NCI-H524 (cell line): ENCODE measurements at places on chromosomes 1 and 21.

GRCh38 chr1:3065797-3066196 lies 3.2 kb upstream of the PRDM16 start:
- DNase-seq = no peak

- no peak for DNase-seq
These were observed 177.7 kb upstream of the RAB4A start for GRCh38 chr1:229093238-229093540.

GRCh38 chr1:172637522-172637921 lies 21.4 kb upstream of the FASLG start:
- no peak for DNase-seq

- DNase-seq = no peak
These were observed 42.6 kb upstream of the ADGRL2 start for GRCh38 chr1:81758181-81758580.

DNA sequence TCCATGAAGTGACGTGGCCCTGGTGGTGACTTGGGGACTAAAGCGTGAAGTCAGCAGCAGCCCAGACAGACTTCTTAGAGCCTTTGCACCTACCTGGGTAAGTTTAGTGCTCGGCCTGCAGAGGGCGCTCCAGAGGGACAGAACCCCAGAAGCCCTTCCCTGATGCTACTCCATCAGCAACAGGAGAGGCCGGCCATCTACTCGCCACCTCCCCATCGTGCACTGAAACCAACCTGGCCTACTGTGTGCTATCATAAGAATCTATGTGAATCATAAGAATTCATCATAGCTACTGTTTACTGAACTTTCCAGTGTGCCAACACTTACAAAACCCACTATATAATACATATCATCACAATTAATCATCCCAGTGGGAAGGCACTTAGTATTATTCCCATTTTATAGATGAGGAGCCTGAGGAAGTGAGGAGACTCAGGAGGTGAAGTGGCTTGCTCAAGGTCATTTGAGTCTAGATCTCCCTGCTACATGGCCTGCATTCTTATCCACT lies 7.9 kb upstream of the EDN2 start:
- no peak for DNase-seq

DNA sequence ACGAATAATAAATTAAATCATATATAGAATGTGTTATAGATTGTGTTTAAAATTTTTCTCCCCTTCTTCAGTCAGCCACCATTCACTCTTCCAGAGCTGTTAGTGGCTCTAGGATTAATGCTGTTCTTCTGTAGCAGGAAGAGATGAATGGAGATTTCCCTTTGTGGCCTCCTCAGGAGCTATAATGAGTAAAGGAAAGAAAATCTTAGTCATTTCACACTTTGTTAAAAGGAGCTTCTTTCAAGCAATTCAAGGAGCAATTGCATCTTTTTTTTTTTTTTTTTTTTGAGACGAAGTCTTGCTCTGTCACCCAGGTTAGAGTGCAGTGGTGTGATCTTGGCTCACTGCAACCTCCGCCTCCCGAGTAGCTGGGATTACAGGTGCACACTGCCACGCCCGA lies 23.7 kb upstream of the TMCO2 start:
- DNase-seq = no peak

GRCh38 chr1:36486439-36487335 lies 4.0 kb upstream of the CSF3R start:
- no peak for DNase-seq

DNA sequence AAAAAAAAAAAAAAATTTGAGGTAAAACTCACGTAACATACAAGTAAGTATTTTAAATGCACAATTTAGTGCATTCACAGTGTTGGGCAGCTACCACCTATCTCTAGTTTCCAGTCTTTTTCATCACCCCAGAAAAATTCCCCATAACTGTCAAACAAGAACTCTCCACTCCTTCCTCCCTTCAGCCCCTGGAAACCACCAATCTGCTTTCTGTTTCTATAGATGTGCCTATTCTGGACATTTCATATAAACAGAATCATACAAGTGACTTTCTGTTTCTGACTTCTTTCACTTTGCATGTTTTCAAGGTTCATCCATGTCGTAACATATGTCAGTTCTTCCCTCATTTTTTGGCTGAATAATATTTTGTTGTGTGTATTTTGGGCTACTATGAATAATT lies 24.9 kb upstream of the ETS2 start:
- DNase-seq = no peak

GRCh38 chr1:75392278-75392677 lies 218.6 kb downstream of the SLC44A5 start:
- no peak for DNase-seq

DNA sequence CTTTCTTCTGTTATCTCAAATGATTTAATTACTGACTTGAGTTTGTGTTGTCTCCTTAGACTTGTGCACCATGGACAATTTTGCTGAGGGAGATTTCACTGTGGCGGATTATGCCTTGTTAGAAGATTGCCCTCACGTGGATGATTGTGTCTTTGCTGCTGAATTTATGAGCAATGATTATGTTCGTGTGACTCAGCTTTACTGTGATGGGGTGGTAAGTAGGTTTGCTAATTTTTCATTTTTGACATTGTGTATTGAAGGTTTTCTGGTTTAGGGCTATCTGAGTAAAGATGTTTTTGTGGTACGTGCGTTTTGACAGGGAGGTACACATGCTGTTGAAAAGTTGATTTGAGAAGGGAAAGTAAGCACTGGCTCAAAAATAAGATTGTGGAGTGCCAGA lies 14.1 kb downstream of the TTC3 start:
- DNase-seq = peak; percentile 49

DNA sequence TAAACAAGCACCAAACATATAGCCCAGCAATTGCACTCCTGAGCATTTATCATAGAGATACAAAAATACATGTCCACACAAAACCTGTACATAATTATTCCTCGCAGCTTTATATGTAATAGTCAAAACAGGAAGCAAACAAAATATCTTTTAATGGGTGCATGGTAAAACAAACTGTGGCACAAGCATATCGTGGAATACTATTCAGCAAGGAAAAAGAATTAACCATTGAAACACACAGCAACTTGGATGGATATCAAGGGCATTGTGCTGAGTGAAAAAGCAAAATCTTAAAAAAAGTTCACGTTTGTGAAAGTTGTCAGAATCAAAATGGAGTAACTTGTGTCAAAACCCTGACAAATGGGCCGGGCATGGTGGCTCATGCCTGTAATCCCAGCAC lies 12.4 kb downstream of the TNFRSF9 start:
- DNase-seq = no peak

DNA sequence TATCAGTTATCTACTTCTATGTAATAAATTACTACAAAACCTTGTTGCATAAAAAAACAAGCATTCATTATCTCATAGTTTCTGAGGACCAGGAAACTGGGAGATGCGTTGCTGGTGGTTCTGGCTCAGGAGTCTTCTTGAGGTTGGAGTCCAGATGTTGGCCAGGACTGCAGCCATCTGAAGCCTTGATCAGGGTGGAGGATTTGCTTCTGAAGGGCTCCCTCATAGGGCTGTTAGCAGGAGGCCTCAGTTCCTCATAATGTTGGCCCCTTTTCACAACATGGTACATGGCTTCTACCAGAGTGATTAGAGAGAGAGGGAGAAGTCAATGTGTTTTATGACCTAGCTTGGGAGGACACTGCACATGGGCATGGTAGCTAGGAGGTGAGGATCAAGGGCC lies 137.4 kb downstream of the CNIH3 start:
- no peak for DNase-seq

DNA sequence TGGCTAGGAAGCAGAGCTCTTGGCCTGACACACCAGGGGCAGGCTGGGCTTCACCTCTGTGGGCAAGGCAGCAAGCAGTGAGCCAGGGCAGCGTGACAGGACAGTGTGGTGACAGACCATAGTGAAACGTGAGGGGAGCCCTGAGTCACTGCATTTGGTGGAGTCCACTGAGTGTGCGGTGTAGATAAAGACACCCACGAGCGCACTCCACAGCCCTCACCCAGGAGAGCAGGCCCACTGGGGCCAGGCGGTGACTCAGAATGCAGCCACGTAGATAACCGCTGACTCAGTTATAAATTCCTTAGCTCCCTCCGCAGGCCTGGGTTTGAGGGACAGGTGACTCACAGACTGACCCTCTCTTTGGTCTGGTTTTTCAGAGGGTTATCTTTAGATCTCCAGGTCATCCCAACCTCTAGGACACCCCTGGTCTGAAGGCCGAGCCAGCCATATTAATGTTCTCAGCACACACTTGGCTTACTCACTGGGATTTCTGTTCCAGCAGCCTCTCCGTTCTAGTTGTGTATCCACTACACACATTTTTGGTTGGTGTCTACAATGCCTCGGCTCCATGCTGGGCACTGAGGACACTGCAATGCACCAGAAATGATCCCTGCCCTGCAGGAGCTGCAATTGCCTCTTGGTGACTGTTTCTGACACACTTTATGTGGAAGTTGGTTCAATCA lies 90.2 kb upstream of the TSPAN2 start:
- DNase-seq = no peak

DNA sequence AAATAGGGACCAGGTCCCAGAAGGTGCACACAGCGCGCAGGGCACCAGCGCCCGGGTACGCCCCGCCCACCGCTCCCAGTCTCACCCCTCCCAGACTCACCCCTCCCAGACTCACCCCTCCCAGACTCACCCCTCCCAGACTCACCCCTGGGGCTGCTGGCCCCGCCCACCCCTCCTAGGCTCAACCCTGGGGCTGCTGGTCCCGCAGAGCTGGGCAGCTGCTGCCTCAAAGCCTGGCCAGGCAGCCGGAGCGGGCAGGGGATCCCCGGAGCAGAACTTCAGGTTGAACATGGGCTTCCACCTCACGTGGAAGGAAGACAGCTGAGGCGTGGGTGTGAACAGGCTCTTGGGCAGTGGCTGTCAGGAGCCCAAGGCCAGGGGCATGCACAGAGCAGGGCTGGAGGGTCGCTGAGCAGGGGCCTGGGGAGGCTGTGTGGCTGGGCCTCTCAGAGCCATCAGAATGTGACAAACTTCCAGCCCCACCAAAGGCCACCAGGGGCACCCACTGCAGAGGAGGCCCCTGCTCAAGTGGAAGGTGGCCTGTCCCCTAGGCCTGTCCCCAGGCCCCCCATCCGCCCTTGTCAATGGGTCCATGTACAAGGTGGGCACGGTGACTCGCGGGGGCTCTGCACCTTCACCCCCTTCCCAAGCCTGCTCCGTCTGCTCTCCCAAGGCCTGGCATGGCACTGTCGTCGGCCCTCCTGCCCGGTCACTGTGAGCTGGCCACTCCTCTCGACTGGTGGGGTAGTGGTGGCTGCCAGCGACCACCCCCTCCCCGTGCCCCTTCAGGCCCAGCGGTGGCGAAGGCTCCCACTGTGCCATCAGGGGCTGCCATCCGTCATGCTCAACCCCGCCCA lies 20.4 kb upstream of the SUMO3 start:
- no peak for DNase-seq

DNA sequence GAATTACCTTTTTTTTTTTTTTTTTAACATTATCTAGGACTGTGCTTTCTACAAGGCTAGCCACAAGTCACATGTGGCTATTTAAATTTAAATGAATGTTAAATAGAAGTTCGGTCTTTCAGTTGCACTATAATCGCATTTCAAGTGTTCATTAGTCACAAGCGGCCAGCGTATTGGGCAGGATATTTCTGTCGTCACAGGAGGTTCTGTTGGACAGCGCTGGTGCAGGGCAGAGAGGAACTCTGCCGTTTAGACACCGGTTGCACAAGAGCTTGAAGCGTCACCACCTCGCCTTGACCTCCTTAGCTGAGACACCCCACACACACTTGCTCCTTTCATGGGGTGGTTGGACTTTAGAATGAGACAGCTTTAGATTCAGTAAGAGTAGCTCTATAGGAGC lies 64.1 kb downstream of the BACE2 start:
- DNase-seq = no peak

GRCh38 chr21:36859744-36860501 lies 106.5 kb downstream of the HLCS start:
- no peak for DNase-seq

- DNase-seq = peak; percentile 30
These were observed 1.6 kb downstream of the HPCAL4 start for GRCh38 chr1:39689635-39690034.

GRCh38 chr1:31927661-31927980 lies 10.5 kb downstream of the PTP4A2 start:
- no peak for DNase-seq

DNA sequence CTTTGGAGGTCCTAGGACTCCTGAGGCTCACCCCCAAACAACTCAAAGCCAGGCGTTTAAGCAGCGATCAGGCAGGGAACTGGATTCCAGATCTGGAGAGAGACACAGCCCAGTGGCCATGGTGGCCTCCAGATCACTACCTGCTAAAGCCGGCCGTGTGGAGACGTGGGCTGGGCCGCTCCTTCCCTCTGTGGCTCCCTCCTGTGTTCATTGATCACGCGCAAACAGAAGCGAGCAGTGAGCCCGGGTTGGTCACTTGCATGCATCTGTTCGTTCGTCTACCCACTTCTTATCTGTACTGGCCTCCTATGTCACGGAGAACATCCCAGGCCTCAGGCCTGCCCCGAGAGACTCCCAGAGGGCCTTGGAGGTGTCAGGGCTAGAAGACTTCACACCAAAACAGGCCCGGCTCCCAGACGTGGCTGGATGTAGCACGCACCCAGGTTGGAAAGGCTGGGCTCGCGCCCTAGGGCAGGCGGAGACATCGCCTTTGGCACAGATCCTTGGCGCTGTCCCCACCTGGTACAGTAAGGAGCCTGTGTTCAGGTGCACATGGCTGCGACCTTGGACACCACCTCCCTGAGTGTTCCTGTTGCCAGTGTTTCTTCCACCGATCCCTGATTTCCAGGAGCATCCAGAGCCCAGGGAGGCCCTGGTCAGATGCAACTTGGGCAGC lies 76.7 kb upstream of the ARHGEF16 start:
- DNase-seq = no peak

DNA sequence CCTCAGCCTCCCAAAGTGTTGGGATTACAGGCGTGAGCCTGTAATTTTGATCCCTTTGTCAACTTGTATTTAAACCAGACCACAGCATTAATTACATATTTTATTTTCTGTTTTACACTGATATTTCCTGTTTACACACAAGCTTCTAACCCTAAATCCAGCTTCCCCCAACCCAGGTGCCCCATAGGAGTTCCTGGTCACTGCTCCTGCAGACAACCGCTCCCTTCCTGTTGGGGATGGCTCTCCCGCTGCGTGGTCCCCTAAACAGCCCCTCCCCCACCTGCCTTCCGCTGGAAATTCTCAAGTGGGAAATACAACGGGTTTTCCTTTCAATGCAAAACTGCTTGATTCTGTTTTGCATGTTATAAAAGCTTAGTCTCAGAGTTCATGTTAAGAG lies 3.7 kb downstream of the CSTB start:
- no peak for DNase-seq

DNA sequence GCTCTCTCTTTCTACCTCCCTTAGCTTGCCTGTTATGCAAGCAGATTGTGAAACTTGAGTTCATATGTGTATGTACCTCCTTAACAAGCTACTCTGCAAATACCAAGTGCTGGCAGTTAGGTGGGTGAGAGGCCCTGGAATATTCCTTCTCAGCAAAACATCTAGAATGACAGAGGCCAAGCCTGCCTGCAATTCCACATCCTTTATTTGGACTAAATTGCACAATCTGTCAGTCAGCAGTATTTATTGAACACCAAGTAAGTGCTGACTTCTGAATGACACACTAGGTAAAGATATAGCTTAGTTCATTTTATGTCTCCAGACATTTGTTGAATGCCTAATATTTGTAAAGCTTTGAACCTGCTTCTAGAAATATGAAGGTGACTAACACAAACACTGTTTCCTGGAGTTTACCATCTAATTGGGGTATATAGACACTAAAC lies 87.5 kb downstream of the RGL1 start:
- DNase-seq = no peak

GRCh38 chr1:113675302-113675701 lies 84.0 kb downstream of the PHTF1 start:
- no peak for DNase-seq
